GM23248 (cell line): ENCODE measurements at places on chromosomes 5 and 9.
A peak's percentile ranks its signal among the peaks of the same experiment; 100 is the strongest.

- peak; percentile 63 for DNase-seq
Observed at GRCh38 chr5:78627766-78628165, 20.8 kb downstream of the LHFPL2 start.

GRCh38 chr9:109627042-109627441, 128.9 kb upstream of the PTPN3 start:
- no peak for DNase-seq

DNA sequence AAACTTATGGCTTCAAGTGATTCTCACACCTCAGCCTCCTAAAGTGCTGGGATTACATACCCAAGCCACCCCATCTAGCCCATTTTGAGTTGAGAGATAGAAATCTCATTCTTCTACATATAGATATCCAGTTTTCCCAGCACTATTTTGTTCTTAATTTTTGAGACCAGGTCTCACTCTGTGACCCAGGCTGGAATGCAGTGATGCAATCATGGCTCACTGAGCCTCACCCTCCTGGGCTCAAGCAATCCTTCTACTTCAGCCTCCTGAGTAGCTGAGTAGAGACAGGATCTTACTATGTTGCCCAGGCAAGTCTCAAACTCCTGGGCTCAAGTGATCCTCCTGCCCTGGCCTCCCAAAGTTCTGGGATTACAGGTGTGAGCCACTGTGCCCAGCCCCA, 60.9 kb upstream of the CTNNA1 start:
- DNase-seq, result no peak

- peak; percentile 85 for DNase-seq
Observed at GRCh38 chr5:141529002-141529401, 40.1 kb downstream of the PCDHGC5 start.

DNA sequence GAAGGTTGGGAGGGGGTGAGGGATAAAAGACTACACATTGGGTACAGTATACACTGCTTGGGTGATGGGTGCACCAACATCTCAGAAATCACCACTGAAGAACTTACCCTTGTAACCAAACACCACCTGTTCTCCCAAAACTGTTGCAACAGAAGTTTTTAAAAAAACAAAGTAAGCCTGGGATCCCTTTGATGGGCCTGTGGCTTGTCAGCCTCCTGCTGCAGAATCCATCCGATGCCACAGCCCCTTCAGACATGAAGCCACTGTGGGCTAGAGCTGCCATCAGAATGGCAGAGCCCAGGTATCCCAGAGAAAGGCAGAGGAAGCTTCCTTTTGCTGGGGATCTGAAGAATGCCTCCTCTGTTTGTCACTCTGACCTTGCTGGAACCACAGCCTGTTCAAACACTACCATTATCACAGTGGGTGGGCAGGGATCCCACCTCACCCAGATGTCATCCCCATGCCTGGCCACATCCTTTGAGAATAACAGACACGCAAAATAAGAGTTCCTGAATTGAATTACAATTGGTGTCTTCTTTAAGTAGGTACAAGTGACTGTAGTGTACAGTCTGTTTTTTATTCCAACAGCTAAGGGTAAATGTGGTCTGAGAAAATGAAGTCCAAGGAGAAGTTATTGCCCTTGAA, 78.1 kb upstream of the DIRAS2 start:
- DNase-seq, result no peak

DNA sequence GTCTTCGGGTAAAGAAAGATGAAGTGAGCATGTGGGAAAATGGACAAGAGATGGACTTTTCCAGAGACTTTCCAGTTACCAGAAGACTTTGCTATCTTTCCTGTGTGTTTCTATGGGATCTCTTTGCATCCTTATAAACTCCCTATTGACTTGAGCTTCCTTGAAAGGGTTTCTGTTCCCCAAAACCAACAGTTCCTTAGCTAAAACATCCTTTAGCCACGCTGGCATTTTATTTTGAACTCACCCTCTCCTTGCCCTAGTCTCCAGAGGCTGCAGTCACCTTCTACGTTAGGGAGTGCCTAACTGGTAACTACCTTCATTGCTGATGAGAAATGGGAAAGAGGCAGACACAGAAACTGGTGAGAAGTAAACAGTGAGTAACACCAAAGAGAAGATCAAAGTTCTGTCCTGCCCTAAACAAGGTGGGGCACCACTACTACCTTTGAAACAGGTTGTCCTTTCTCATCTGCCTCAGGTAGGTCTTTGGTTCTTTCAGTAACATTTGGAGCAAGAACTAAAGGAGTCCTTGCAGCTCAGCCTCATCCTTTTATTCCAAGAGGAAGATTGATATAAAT, 402.9 kb downstream of the ENC1 start:
- DNase-seq, result no peak

DNA sequence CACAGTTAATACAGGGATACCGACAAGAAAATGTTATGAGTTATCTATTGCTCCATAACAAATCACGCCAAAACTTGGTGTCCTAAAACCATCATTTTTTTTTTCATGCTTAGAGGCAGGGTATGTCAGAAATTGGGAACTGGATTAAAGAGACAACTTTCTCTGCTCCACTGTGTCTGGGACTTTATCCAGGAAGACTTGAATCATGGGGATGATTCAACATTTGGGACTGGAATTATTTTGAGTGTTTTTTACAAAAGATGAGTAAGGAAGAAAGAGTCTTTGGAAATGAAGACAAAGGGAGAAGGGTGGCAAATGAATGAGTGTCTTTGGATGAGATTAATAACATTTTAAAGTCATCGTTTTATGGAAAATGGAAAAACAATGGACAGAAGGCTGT, 1883.7 kb upstream of the C9orf72 start:
- DNase-seq, result peak; percentile 23

- DNase-seq, result no peak
Observed at GRCh38 chr9:131657037-131657377, 82.9 kb downstream of the RAPGEF1 start.

GRCh38 chr5:67983251-67984110, 232.1 kb upstream of the PIK3R1 start:
- peak; percentile 84 for DNase-seq

- DNase-seq, result no peak
Observed at GRCh38 chr9:122234022-122234748, 5.4 kb upstream of the LHX6 start.

- no peak for DNase-seq
Observed at GRCh38 chr5:76606701-76607100, 16.5 kb downstream of the F2RL2 start.

- DNase-seq, result no peak
Observed at GRCh38 chr5:118006219-118006618, 982.1 kb downstream of the DTWD2 start.
